ENCODE measurements at places on chromosomes 5 and 9.

DNA sequence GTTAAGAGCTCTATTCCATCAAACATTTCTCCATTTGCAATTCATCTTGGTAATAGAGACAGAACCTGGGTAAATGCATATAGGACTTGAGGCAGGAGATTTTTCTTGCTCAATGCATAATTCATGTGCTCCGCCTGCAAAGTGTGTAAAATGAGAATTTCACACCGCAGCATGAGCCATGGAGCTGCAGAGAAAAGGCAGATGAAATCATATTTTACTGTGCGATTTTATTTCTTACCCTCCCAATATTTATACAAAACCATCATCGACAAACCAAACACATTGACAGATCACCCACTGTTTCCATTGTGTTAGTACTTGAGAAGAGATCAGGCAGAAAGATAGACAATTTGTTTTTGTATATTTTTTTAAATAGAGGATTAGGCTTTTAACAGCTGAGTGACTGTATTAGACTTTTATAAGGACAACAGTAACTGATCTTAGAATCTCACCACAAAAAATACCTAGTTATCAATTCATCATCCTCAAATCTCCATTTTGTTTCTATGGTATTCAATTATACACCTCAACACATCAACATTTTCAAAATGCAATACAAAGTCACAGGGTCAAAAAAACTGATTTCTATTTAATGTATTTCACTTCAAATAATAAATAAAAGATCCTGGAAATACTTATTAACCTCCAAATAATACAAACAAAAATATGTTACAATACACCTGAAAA lies 191.1 kb downstream of the AP3B1 start:
- DNase-seq, result no peak

- DNase-seq, result no peak
These were observed 967 bp downstream of the ANKRD31 start for GRCh38 chr5:75235711-75236110.

- DNase-seq, result no peak
These were observed 179.8 kb upstream of the S1PR3 start for GRCh38 chr9:88811511-88811910.

DNA sequence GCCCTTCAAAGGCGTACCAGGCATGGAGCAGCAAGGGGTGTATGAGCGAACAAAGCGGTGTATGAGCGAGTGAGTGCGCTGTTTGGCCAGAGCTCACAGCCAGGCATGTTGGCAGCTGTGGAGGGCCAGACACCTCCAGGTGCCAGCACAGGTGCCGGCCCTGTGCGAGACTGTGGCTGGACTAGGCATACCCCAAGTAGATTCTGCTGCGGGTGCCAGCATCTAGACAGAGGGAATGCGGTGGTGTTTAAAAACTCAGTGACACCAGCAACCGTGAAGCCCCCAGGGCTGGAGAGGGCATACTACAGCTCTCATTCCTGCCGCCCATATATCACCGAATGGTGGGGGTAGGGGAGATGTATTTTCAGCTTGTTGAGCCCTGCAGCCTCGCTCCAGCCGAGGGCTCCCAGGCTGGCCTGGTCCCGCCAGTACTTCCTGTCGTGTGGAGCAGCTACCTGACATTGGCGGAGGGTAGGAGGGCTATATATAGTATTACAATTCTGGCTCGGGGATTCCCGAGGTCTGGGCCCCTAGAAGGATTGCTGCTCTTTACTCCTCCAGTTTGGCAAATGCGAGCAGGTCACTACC lies 1829.6 kb upstream of the NUDT12 start:
- DNase-seq, result no peak

- no peak for DNase-seq
These were observed 16.1 kb downstream of the SLC45A2 start for GRCh38 chr5:33968211-33969005.

GRCh38 chr9:129289131-129289731 lies 111.2 kb upstream of the IER5L start:
- no peak for DNase-seq

GRCh38 chr5:74272024-74272775 lies 368.3 kb downstream of the ENC1 start:
- DNase-seq, result no peak

GRCh38 chr9:38277601-38278200 lies 114.8 kb upstream of the ALDH1B1 start:
- no peak for DNase-seq

DNA sequence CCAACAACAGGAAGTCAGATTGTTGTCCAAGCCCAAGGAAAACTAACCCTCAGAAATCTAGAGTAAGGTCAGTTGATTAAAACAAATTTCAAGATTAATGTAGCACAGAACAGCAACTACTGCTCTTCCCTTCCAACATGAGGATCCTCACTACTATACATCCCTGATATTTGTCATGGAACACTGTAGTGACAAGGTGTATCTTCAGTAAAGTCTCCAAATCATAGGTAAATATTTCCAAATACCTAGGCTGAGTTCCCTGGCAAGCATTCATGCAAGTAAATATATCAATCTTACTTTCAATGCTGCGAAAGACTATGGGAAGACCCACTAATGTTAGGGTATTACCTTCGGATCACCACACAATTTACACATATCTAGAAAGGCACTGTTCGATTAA lies 986.9 kb upstream of the ARRDC3 start:
- DNase-seq, result no peak

- DNase-seq, result no peak
These were observed 20.5 kb upstream of the ARHGEF28 start for GRCh38 chr5:73605223-73606087.

GRCh38 chr9:77375956-77376532 lies 198.7 kb downstream of the VPS13A start:
- no peak for DNase-seq

GRCh38 chr5:76789991-76790581 lies 28.7 kb upstream of the F2RL1 start:
- DNase-seq, result no peak

GRCh38 chr5:42429694-42430093 lies 6.5 kb downstream of the GHR start:
- DNase-seq, result no peak

GRCh38 chr5:81907012-81907635 lies 64.7 kb upstream of the ATG10 start:
- no peak for DNase-seq

- DNase-seq, result no peak
These were observed 50.6 kb upstream of the GAS1 start for GRCh38 chr9:86997951-86998350.

DNA sequence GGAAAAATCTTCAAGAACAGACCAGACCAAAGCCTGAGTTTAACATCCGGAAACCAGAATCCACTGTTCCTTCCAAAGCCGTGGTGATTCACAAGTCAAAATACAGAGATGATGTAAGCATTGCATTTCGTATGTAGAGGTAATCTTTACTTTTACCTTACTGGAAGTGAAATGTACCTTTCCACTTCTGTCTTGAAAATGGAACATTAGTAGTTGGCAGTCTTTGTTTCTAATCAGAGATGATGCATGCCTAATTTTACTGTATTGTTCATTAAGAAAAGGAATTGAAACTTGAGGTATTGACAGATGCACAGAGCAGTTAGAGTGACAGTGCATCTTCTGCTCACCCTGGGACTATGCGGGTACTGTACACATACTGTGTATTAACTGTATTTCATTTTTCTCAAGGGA lies 34.6 kb downstream of the HABP4 start:
- no peak for DNase-seq

DNA sequence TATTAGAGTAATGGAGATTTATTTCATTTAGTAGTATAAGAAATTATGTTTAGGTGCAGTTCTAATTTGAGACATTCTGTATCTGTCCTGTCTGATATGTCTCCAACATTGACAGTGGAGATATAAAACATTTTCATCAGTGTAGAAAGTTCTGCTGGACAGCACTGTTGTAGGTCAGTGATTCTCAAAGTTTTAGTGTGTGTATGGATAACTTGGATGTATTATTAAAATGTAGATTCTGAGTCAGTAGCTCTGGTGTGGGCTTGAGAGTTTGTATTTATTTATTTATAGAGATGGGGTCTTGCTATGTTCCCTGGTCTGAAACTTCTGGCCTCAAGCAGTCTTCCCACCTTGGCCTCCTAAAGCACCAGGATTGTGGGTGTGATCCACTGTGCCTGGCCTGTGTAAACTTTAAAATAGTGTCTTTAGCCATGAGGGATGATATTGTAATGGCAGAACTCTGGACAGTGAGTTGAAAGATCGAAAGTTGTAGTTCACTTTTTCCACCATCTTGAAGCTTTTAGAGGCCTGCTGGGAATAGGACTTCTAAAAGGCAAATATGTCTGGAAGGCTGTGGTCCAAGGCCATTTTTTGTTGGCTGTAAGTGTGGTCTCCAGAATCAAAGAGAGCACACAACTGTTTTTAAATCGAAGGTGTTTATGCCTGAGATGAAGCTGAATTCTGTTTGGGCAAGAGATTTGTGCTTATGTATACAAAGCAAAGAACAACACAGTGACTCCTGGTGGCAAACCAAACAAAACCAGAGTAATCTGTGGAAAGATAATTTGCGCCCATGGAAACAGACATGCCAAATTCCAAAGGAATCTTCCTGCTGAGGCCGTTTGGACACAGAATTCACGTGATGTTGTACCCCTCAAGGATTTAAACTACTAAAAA lies 12.4 kb downstream of the UBAP1 start:
- DNase-seq, result no peak

DNA sequence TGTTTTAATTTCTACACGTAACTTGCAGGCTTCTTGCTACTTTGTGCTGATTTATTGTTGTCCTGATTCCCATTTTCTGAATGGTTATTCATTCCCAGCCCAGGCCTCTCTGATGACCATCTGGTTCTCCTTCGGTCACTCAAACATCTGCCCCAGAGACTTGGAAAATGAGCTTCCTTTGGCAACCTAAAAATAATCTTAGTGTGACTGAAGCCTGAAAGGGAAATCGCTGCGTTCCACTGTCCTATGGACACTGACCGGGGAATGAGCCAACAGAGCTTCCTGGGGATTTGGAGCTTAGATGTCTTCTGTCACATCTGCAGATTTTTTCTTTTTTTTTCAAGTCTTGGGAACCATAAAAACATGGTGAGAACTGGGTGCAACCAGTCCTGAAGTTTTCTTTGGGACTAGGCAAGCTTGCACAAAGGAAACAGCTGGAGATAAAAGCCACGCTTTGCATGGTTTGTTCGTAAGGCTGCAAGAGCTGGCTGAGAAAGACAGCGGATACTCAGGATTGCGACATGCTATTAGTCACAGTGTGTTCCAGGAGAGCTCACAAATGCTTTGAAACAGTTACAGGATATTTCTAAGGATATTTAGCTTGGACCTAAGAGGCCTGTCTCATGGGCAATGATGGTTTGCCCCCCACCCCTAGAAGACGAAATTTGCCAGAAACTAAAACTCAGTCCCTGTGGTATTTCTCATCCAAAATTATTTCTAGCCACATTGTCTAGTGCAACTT lies 146.2 kb downstream of the GOLPH3 start:
- DNase-seq, result no peak

DNA sequence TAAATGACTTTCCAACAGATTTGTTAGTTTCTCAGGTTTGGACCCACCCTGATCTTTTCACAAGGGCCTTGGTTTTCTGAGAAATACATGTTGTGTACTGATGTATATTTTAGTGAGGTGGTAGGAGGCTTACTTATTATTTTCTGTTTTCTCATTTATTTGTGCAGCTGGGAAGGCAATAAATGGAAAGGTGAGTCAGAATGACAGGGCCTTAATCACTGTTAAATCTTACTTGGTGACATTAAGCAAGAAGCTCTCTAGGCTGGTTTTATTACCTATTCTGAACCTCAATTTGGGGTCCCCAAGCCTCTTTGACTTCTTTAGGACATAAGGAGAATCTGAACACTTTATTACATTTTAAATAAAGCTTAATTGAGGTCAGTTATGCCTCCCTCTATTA lies 214.0 kb upstream of the DAB2 start:
- DNase-seq, result no peak

- no peak for DNase-seq
These were observed 70.6 kb downstream of the HMCN2 start for GRCh38 chr9:130336027-130336610.

GRCh38 chr9:124743686-124744348 lies 27.3 kb downstream of the NR6A1 start:
- no peak for DNase-seq

- no peak for DNase-seq
These were observed 42.4 kb downstream of the HK3 start for GRCh38 chr5:176856746-176857145.

DNA sequence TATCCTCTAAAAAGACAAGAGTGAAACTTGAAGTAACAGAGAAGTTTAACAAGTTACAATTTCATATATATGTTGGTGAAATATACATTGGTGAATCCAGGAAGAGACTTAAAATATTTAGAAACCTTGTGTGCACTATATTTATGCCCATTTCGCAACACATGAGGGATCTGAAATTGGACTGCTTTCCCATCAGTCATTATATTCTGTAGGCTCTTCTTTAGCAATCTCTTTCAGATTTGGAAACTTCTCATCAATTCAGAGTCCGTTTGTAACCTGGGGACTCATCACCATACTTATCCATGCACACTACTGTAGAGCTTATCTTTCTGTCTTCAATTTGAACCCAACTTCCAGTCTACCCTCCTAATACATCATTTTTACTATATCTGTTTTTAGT lies 2.1 kb downstream of the ITGA1 start:
- no peak for DNase-seq

DNA sequence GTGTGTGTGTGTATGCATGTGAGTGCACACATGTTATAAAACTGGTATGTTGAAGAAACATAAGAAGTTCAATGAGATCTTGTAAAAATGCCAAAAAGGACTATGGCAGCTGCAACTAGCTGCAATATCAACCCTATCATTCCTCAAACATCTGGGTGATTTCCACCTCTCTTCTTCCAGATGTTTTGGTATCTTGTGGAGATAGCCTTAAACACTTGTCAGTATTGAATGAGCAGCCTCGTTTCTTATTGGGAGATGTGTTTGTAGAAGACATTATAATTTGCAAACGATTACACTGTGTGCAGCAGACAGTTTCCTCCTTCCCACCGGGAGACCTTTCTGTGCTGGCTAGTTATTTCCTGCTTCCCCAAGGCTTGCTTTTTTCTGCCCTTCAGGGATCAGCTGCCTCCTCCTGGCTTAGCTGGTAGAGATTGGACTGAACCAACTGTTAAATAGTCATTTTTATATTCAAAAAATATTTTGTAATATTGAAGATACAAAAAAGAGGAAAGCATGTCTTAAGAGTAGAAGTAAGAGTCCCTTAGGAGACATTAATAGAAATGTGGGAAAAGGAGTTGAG lies 168.4 kb upstream of the MPDZ start:
- no peak for DNase-seq

GRCh38 chr9:22683700-22684075 lies 237.1 kb downstream of the DMRTA1 start:
- DNase-seq, result no peak

All from stimulated activated CD8-positive, alpha-beta memory T cell treated with anti-CD3 and anti-CD28 coated beads, Interleukin-7, amount 100 ng/mL, for 4 hours (primary cell).